Activated CD4-positive, alpha-beta T cell treated with anti-CD3 and anti-CD28 coated beads, Interleukin-2, amount 50 U/mL, for 4 hours (primary cell): ENCODE measurements at places on chromosomes 1 and 21.

DNA sequence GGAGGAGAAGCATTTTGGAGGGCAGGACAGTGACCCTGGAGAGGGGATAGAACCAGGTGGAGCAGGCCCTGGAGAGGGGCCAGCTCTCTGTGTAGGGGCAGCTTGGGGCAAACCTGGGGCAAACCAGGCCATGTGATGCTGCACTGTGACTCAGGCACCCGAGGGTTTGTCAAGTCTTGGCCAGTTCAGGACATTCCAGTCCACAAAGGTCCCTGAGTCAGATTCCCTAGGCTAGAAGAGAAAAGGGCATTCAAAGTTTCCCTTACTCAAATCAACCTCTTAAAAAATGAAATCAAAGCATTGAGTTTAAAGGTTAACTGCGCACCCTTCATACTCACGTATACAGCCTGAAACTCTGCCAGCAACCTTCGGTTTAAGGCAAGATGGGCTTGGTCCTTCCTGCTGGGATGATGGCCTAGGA lies 25.2 kb upstream of the PLA2G2C start:
- DNase-seq, result no peak

DNA sequence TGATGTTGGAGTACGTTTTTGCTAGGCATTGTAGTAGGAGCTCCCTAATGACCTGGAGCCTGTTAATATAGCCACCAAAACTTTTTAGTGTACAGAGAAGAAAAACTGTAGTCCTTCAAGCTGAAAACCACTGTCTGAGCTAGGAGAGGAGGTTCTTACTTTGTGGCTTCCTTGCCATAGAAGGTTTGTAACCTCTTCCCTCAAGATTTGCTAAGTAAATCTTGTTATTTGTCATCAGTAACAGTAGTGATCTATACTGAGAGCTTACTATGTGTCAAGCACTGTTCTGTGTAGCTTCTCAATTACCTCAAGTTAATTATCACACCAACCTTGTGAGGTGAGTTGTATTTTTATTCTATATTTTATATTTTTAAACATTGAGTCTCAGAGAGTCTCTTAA lies 21.2 kb upstream of the LRRC8C start:
- DNase-seq, result no peak

GRCh38 chr1:208835781-208836180 lies 591.6 kb upstream of the PLXNA2 start:
- no peak for DNase-seq

DNA sequence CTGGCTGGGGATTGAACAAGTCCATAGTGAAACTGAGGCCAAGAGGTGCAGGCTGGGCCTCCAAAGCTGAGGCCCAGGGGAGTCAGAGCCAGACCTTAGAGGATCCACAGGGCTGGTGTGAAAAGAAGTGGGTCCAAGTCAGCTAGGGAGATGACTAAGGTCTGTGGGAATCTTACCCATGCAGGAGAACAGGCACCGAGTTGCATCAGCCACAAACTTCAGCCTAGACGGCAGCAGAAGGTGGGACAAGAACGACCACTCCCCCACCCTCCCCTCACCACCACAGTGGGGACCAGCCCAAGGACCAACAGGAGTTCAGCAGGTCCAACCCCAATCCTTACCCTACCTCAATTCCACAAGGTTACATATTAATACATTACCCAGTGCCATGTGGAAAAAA lies 282.3 kb downstream of the TTLL7 start:
- no peak for DNase-seq

DNA sequence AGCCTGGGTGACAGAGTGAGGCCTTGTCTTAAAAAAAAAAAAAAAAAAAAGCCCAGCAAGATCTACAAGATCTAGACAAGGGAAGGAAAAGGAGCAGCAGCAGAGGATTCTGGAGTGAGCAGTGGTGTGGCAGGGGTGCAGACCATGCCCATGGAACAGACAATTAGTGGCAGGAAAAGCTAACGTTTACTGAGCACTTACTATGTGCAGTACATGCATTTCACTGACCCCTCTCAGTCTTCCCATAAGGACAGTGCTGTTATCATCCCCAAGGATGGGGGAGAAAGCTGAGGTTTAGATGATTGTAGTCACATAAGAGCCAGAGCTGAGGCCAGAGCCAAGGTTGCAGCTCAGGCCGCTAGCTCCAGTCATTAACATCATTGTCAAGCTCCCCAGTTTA lies 5.9 kb downstream of the PODN start:
- DNase-seq, result no peak

GRCh38 chr1:14841951-14842350 lies 243.5 kb downstream of the KAZN start:
- DNase-seq, result no peak

- no peak for DNase-seq
Observed at GRCh38 chr1:28365864-28366263, 3.7 kb upstream of the PHACTR4 start.

DNA sequence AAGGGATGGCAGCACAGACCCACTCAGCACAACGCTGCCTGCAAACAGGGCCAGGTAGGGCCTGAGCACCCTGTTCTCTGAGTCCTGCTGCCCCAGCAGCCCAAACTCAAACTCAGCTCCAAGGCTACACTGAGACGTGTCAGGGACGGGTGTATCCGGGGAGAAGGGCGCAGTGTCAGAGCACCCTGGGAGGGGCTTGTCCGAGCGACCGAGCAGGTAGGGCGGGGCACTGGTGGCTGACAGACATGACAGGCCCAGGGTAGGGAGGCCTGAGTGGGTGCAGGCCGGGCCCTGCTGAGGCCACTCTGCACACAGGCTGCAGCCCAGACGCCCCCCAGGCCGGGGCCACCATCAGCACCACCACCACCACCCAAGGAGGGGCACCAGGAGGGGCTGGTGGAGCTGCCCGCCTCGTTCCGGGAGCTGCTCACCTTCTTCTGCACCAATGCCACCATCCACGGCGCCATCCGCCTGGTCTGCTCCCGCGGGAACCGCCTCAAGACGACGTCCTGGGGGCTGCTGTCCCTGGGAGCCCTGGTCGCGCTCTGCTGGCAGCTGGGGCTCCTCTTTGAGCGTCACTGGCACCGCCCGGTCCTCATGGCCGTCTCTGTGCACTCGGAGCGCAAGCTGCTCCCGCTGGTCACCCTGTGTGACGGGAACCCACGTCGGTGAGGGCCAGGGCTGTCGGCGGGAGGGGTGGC lies 5.5 kb downstream of the SCNN1D start:
- no peak for DNase-seq

GRCh38 chr1:211891708-211892107 lies 61.1 kb upstream of the LPGAT1 start:
- DNase-seq, result no peak

GRCh38 chr1:64745181-64745985 lies 508 bp downstream of the RAVER2 start:
- DNase-seq, result no peak

GRCh38 chr1:53371121-53371666 lies 43.3 kb upstream of the LRP8 start:
- no peak for DNase-seq

DNA sequence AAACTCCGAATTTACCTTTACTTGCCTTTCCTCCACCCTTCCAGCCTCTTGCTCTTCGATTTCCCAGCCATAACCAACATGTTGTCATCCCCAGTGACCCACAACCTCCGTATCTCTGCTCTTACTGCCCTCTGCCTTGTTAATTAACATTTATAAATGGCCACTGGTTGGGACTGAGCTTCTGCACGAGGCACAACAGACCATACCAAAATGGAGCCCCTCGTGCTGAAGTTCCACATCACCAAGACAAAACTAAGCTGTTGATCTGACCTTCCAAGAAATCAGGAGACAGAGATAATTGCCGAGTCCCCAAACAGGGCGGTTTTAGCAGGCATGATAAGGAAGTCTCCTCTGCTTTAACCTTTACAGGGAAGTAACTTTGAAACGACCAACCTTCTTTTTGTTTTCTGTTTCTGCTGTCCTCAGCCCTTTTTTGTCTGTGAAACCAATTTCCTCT lies 71.9 kb downstream of the NMNAT2 start:
- no peak for DNase-seq

DNA sequence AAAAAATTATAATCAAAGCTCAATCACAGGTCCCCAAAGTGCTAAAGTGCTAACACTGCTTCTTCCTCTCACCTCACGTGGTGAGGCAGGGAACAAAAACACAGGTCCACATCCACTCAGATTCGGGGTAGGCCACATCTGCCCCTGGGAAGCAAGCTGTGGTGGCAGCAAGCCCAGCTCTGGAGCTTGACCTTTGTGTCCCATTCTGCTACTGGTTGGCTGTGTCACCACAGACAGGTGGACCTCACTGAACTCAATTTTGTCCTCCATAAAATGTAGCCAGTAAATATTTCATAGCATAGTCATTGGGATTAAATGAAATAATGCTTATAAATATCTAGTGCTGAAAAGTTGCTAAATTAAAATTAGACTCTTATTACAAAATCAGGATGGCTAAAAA lies 8.5 kb downstream of the AZIN2 start:
- DNase-seq, result no peak

DNA sequence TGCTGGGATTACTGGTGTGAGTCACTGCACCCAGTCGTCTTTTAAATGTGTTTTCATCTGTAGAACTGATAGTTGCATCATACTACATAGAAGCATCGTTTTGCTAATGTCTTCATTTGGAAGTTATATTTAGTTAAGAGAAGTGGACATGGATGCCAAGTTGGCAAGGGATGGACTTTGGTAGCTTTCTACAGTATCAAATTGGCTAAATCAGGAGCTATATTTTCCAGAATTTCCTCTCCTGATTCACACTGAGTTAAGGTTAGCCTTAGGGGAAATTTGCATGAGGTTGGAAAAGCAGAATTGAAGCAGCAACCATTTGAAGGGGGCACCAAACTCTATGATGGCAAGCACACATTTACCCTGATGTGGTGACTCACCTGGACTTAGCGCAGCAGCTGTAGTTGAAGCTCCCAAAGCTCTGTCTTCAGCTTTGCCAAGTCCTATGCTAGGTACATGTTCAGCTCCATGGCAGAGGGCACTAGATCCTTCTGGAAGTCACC lies 43.9 kb downstream of the DUSP10 start:
- no peak for DNase-seq

DNA sequence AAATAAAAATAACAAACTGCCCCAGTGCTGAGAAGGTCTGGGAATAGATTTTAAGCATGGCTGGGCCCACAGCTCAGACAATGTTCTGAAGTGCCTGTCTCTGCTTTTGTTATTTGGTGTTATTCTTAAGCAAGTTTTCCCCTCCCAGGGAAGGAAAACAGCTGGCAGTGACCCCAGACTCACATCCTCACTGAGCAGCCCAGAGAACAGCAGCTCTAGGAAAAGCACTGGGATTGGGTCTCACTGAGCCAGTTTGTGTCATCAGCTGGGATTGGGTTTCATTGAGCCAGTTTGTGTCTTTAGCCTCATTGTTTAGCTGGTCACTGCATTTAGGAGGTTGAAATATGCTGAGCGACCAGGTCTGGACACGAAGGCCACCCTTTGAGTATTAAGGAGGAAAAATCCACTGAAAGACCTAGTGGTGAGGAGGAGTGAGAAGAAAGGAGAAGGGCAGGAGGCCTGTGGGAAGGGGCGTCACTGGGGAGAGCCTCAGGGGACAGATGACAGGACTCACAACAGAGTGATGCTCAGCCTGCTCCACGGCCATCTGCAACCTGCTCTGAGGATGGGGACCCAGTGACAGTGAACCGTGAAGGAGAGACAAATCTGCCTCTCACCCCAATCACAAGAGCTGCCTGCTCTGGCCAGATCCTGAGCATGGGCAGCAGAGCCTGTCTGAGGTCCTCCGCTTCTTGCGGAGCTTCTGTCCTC lies 103.8 kb downstream of the TOMM20 start:
- no peak for DNase-seq

GRCh38 chr21:27269644-27270043 lies 302.8 kb upstream of the ADAMTS5 start:
- DNase-seq, result no peak

- no peak for DNase-seq
Observed at GRCh38 chr1:160539990-160540858, 17.2 kb upstream of the SLAMF6 start.

DNA sequence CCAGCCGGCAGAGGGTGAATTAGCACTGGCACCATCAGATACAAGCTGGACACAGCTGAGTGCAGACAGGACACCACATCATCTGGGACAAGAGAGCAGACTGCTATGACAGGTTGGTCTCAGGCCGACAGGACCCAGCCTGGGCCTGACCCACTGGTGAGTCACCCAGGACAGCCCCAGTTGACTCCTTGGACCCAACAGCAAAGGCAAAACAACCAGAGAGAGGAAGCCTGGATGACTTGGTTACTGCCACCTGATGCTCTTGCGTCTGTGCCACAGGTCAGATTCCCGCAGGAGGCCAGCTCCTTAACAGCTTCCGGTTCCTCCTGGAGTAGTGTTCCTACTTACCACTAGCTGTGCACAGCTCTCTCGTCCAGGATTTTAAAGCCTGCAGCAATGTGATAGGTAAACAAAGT lies 18.5 kb downstream of the CCN1 start:
- no peak for DNase-seq

GRCh38 chr1:153592748-153593147 lies 20.2 kb downstream of the S100A16 start:
- DNase-seq, result no peak

DNA sequence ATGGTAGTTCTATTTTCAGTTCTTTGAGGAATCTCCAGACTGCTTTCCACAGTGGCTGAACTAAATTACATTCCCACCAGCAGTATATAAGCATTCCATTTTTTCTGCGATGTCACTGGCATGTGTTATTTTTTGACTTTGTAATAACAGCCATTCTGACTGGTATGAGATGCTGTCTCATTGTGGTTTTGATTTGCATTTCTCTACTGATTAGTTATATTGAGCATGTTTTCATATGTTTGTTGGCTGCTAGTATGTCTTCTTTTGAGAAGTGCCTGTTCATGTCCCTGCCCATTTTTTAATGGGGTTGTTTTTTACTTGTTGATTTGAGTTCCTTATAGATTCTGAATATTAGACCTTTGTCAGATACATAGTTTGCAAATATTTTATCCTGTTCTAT lies 87.9 kb downstream of the RPS6KC1 start:
- no peak for DNase-seq

DNA sequence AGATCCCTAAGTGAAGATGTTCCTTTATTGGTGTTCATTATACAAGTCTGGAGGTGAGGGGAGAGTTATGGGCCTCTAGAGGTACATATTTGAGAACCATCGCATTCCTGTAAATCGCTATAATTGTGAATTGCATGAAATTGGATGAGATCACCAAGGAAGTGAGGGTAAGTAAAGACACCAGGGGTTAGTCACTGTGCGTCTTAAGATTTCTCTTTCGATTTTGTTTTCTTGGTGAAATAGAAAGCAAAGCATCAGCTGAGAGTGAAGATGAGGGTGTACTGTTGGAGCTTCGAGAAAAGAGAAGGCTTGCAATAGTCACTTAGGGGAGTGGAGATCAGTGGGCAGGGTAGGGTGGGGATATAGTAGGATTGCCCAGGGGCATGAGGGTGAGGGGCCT lies 82.1 kb downstream of the RAVER2 start:
- DNase-seq, result no peak

- no peak for DNase-seq
Observed at GRCh38 chr1:21559788-21560567, 50.8 kb downstream of the ALPL start.

DNA sequence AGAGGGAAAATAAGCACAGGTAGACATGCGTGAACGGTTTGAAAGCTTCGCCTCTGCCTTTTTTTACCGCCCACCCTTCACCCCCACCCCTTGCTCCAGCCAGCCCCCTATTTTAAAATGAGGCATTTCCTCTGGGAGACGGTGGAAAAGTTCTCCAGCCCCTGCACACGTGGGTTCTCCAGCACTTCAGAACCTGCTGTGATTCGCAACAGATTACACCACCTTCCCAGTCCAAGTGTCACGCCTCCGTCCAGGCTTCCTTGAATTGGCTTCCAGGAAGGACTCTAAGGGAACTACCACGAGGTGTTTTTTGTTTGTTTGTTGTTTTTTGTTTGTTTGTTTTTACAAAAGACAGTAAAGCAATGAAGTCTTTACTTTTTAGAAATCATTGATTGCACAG lies 2.6 kb downstream of the LRRC7 start:
- DNase-seq, result no peak

- no peak for DNase-seq
Observed at GRCh38 chr1:207857447-207857846, 53.5 kb downstream of the CD34 start.
